Suppressor macrophage treated with lipopolysaccharide for 4 hours (primary cell): ENCODE measurements at places on chromosomes 1 and 21.

DNA sequence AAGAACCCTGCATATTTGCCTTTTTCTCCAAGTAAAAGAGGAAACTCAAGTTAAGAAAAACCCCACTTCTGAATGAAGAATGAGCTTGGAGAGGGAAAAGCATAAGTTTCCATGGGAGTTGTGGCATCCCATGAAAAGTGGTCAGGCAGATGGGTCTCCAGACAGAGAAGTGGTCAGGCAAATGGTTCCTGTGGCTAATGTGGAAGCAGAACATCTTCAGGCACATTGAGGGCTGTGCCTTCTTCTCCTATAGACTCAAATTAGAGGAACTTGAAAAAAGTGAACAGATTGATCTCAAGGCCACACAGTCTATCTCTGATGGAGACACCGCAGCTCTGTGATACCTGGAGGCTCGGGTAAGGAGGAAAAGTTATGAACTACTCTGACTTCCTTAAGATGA is 55.7 kb upstream of the KIRREL1 start:
- DNase-seq: peak; percentile 24

GRCh38 chr1:168581817-168582572 is 5.6 kb downstream of the XCL1 start:
- DNase-seq: no peak

DNA sequence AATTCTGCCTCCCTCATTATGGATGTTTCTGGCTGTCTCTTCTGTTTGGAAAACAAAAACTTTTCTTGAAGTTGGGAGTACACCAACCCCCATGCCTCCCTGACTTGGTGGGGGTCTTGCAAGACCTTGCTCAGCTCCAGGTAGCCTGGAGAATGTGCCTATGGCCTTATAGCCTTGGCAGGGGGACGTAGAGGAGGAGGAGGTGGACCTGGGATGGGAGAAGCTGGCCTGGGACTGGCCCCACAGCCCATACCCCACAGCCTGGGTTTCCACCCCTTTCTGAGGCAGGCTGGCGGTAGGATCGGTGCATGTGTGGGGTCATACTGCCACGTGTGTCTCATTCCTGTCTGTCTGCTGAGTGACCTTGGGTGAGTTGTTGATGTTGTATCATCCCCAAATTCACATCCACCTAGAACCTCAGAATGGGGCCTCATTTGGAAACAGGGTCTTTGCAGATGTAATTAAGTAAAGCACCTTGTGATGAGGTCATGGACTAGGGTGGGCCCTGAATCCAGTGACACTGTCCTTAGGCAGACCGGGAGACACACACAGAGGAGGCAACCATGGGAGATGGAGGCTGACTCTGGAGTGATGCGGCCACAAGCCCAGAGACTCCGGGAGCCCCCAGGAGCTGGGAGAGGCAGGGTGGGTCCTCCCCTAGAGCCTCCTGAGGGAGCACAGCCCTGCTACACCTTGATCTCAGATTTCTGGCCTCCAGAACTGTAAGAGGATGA is 18.5 kb downstream of the OBSCN start:
- no peak for DNase-seq

DNA sequence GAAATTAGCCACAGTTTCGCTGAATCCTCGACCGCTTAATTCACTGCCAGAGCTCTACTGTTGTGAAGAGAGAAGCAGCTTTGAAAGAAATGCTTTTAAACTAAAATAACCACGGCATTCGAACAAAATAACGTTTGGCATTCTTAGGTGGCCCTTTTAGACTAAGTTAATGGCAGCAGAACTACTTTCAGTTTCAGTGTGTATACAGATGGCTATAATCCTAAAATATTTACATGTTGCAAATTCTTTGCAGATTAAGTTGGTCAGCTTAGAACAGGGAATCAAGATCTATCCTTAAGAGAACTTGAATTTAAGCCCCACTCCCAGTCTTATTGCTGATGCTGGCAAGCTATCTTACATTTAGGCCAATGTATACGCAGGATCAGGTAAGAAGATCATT is 62.7 kb downstream of the ADSS2 start:
- no peak for DNase-seq

- peak; percentile 35 for DNase-seq
These were observed 563.4 kb upstream of the PLXNA2 start for GRCh38 chr1:208807446-208808127.

- DNase-seq: peak; percentile 29
These were observed 693 bp downstream of the RAB4A start for GRCh38 chr1:229271448-229272159.

DNA sequence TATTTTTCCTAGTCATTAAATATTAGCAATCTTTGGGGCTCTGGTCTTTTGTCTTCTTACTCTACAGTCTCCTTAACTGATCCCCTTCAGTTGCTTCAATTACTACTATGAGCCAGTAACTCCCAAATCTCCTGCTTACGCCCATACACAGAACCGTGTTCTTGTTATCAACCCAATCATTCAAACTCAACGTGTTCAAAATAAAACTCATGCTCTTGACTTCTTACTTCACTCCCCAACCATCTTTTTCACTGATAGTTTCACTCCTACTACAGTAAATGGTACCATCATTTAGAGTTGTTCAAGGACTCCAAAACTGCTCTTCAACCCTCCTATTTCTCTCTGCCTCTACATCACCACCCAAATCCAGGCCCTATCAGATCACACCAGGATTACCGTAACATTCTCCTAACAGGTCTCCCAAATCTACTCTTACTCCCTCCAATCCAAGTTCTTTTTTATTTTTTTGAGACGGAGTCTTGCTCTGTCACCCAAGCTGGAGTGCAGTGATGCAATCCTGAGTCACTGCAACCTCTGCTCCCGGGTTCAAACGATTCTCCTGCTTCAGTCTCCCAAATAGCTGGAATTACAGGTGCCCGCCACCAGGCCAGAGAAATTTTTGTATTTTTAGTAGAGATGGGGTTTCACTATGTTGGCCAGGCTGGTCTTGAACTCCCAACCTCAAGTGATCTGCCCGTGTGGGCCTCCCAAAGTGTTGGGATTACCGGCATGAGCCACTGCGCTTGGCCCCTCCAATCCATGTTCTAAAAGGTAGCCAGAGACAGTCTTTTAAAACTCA is 3.0 kb downstream of the YARS1 start:
- peak; percentile 19 for DNase-seq

- no peak for DNase-seq
These were observed 331.9 kb upstream of the POGK start for GRCh38 chr1:166507347-166507746.

- peak; percentile 46 for DNase-seq
These were observed 25.2 kb downstream of the HTR6 start for GRCh38 chr1:19689856-19690255.

- DNase-seq: no peak
These were observed 315.5 kb upstream of the DEPDC1 start for GRCh38 chr1:68812333-68812732.

DNA sequence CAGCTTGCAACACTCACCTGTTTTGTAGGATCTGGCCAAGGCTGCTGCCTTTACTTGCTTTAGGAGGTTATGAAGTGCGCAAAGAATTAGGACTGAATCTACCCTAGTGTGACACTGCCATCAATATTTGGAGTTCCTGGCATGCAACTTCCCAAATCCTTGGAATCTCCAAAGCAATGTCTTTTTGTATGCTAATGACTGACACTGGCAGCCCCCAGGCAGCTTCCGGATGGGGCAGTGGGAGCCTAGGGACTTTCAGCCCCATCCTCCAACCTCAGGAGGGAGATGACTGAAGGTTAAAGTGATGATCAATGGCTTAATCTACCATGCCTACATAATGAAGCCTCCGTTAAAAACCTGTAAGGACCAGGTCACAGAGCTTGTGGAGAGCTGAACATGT is 5.5 kb downstream of the RCC2 start:
- no peak for DNase-seq

DNA sequence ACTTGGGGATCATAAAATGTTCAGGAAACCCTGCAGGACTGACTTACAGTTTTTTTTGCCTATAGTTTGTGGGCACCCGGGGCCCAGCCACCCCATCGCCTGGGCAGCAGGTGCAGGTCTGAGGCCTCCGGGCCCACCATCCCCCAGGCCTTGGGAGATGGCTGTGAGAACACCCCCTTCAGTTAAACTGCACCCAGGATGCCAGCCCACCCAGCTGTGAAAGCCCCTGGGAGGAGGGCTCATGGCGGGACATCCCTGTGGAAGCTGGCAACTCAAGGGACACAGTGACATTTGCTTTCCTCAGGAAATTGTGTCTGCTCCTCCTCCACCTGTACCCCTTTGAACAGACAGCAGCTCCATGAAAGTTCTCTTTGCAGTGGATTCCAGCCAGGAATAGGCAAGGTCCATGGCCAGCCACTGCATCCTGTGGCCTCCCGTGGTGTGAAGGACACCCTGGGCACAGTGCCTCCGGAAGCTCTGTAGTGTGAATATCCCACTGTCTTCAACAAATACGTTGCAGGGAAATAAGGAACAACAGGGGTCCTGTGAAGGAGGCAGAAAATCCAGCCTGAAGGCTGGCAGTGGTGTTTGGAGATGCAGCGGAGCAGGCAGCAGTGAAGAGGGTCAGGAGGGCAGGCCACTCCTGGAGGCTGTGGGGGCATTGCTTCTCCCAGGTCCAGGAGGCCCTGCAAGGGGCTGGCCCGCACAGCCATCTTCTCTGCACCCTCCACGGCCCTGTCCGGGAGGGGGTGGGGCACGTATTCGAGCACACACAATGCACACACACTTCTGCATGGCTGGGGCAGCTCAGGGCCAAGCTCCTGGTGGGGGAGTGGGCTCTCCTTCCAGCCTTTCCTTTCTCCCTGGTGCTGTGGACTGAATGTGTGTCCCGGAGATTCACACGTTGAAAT is 2.1 kb upstream of the OBSCN start:
- DNase-seq: no peak

DNA sequence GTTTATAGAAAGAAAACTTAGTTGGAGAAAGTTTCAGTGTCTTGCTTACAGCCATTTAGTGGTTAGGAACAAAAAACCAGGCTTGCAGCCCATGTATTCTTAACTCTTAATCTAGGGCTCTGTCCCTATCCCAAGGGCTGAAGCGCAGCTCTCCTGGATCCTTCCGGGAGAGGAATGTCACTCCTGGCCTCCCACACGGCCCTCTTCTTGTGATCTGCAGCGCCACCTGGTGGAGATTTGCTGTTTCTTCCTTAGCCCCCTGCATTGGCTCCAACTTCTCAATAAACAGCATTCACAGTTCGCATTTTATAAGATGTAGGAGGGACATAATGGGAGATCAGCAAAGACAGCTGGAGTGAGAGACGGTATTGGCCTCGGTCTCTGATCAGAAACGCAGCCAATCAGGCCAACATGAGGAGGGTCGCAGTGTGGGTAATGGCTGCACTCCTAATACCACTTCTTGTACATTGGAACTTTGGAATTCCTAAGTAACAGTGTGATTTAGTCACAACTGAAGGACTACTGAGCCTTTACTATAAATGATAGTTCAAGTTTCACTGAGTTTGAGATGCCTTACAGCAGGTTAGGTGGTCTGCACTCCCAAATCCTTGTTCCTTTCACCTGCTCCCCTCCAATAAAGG is 283.4 kb downstream of the ASTN1 start:
- peak; percentile 79 for DNase-seq

DNA sequence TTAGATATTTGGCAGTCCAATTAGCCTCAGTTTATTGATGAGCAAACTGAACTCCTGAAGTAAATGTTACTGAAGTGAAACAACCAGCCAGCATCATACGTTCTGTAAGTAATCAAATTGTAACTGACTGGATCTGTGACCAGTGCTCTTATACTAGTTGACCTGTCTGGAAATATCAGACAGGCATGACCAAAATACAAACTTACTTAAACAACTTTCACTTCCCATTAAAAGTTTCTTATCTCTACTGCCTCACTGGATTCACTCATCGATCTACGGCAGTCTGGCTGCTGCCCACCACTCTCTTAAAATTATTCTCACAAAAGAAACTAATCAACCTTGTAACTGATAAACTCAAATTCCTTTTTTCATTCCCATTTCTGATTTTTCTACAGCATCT is 56.4 kb downstream of the WDR3 start:
- DNase-seq: no peak
